Activated T-helper 2 cell treated with anti-CD3 and anti-CD28 coated beads, Interferon-gamma antibody, Interleukin-2, Interleukin-4, amounts not matched to agents 10 μg/mL and 5 μg/mL and 100 μg/mL, durations not matched to agents 14 hours and 24 hours and 36 hours (primary cell): ENCODE measurements at places on chromosomes 5 and 9. TPM values are rescaled to one million over a fixed set of nuclear protein-coding genes. Genes with fewer than 3 reads are reported as not detected.

DNA sequence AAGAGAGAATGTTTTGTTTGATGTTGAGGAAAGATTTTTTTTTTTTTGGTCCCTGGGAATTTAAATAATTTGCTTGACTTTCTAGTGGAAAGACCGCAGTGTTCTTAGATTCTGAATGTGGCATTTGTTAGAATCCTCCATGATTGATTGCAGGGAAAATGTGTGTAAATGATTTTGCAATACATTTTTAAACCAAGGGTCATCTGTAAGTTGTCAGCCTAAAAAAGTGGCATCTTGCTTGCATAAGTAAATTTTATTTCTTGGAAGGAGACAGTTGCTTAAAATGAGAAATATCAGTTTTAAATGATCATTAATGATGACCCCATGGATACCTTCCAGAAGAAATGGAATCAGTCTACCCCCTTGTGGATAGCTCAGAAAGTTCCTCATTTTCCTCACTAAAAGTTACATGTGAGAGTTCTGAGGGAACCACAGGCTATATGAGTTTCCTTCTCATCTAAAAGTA, 105.1 kb upstream of the SLC25A48 start:
- no peak for DNase-seq

RNF180 gene
- total RNA-seq, result 0.53 TPM in 1 of 2 replicates, not detected in the other

THBS4 gene
- total RNA-seq, result 0.92 and 1.1 TPM in 2 replicates

GRCh38 chr9:81969971-81970370, 18.6 kb upstream of the SPATA31D1 start:
- DNase-seq, result no peak

DNA sequence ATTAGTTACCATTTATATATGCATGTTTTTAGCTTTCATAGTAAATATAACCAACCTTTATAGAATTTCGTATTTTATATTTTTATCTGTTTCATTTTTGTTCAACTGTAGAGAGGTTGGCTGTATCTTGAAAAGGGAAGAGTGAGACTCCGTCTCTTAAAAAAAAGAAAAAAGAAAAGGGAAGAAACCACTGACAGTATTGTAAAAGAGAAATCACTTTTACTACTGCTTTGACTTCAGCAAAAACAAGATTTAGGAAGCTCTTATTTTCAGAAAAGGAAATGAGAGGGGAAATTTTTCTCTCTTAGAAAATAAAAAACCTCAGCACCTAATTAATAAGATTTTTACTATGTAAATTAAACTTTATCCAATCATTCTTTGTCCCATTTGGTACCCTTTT, 14.4 kb downstream of the POLK start:
- DNase-seq, result no peak

DNA sequence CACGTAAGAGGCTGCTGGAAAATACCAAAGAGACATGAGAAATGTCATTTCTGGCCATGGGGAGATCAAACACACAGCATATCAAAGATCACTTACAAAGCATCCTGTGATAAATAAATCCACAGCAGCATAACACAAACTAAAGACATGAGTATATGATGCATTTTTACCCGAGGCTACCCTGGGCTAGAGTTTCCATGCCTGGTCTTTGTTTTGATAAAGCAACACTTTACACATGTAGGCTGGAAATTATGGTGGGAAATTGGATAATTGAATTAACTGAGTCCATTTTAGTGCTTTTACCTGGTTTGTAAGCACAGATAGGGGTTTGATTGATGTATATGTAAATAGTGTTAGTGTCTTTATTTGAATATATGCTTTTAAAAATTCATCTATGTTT, 288.4 kb downstream of the AOPEP start:
- no peak for DNase-seq

DNA sequence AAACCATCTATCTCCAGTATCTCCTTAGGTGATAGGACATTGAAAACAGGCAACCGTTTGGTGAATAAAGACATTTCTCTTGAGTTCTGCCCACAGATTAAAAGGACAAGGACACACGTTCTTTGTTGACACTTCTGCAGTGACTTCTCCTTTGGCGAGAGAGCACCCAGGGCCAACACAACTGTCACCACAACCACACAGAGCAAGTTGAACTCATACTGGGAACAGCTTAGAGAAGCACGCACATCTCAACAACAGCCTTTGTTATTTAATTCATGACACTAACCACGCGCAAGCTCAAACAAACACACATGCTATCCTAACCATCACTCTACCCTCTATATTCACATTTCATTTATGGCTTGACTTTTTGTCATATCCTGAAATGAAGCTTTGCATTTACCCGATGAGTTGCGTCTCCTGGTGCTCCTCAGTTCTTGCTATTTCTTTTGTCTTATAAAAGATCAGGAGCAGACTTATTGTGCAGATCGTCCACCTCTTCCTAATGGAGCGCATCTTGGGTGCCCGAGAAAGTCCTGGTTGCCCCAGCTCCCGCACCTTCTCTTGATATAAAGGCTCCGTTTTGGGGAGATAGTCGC, 543 bp downstream of the ST8SIA4 start:
- peak; percentile 27 for DNase-seq

DNA sequence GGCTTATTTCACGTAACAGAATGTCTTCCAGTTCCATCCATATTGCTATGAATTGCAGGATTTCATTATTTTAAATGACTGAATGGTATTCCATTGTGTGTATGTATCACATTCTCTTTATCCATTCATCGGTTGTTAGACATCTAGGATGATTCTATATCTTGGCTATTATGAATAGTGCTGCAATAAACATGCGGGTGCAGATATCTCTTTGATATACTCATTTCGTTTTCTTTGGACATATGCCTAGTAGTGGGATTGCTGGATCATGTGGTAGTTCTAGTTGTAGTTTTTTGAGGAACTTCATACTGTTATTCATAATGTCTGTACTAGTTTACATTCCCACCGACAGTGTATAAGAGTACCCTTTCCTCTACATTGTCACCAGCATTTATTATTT, 460.5 kb downstream of the MAN2A1 start:
- no peak for DNase-seq
